Fibroblast of lung (primary cell): ENCODE measurements at places on chromosomes 16 and 17. TPM values are rescaled to one million over a fixed set of nuclear protein-coding genes. Genes with fewer than 3 reads are reported as not detected.

FOXN1 gene
- not detected in 2 replicates for polyA plus RNA-seq

ENPP7 gene
- not detected in 2 replicates for polyA plus RNA-seq

NSMCE1 gene
- polyA plus RNA-seq = 48.8 and 62.3 TPM in 2 replicates

MYCBPAP gene
- 0.16 and 0.40 TPM in 2 replicates for polyA plus RNA-seq

KRTAP4-3 gene
- polyA plus RNA-seq = not detected in 2 replicates

SPATA22 gene
- 0.33 and 0.63 TPM in 2 replicates for polyA plus RNA-seq

IGF2BP1 gene
- polyA plus RNA-seq = 1.1 and 1.4 TPM in 2 replicates

- no peak for DNase-seq
Observed at GRCh38 chr17:41439375-41439774, 1.4 kb downstream of the KRT38 start.

- DNase-seq = peak; percentile 55
Observed at GRCh38 chr17:57604771-57605674, 140.1 kb downstream of the CCDC182 start.

GRCh38 chr16:17561056-17561455 lies 90.3 kb upstream of the XYLT1 start:
- no peak for DNase-seq

- peak; percentile 62 for DNase-seq
Observed at GRCh38 chr17:57375040-57375769, 118.9 kb downstream of the MSI2 start.

DNA sequence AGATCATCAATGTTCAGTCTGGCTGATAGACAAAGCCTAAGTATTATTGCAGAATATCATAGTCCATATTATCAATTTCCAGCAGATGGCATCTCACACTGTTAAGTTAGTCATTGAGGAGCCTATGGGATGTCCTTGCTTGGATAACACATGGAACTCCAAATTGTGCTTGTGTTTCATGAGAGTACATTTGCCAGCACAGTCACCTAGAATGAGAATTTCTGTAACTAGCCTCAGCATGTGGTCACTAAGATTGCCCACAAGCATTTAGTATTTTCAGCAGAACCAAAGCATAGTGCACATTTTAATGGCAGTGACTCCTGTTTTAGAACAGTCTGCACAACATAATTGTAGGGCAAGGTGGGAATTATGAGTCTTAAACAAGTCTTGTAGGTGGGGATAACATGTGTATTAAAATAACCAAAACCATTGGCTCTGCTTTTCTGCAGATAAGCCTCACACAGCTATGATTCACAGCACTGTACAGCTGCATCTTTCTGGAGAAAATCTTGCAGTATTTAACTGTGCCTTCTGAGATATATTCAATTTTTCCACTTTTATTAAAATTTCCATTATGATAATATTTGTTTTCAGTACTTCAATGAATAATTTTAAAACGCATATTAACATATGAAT lies 882.8 kb upstream of the SOX9 start:
- DNase-seq = peak; percentile 71

GRCh38 chr17:7955414-7956227 lies 23.6 kb downstream of the CNTROB start:
- DNase-seq = no peak

GRCh38 chr17:9239246-9239792 lies 218.0 kb downstream of the NTN1 start:
- no peak for DNase-seq

DNA sequence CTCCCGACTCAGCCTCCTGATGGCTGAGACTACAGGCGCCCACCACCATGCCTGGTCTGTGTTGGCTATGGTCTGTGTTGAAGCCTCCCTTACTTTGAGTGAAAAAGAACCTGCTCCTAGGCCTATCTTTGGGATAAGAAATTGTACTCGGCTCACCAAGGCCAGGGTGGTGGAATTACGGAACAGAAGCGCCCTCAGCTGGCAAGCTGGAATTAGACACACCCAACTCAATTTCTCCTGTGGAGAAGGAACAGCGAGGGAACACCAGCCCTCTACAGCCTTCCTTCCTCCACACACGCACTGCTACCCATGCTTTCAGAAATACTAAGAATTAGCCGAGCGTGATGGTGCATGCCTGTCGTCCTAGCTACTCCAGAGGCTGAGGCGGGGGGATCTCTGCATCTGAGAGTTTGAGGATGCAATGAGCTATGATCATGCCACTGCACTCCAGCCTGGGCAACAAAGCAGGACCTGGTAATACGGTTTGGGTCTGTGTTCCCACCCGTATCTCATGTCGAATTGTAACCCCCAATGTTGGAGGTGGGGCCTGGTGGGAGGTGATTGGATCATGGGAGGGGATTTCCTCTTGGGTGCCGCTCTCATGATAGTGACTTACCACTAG lies 40.1 kb upstream of the RBBP6 start:
- no peak for DNase-seq

- DNase-seq = no peak
Observed at GRCh38 chr17:72566671-72567484, 446.1 kb downstream of the SOX9 start.

- DNase-seq = no peak
Observed at GRCh38 chr16:8989099-8989878, 25.6 kb upstream of the USP7 start.

- no peak for DNase-seq
Observed at GRCh38 chr16:3292604-3293003, 9.3 kb downstream of the ZNF263 start.

DNA sequence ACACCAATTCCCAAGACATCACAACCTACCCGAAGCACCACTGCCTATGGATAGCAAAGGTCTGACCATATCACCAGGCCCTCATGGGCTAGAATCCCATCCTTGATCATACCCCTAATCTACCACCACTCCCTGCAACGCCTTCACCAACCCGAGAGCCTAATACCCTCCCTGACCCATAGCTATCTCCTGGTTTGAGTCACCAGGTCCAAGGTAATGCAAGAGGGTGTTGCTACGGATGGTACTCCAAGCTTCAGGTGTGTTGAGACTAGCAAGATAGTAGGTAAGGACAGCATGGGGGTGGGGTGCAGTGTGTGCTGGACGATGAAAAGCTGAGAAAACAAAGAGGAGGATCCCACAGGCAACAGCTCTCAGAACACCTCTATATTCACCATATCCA lies 258.0 kb downstream of the ZFHX3 start:
- no peak for DNase-seq
